ENCODE measurements at places on chromosomes 16 and 17.

- DNase-seq: no peak
Measured at GRCh38 chr16:49503256-49504022, 129.8 kb downstream of the C16orf78 start.

GRCh38 chr17:13256545-13256944 is 238.7 kb upstream of the ELAC2 start:
- DNase-seq: no peak

DNA sequence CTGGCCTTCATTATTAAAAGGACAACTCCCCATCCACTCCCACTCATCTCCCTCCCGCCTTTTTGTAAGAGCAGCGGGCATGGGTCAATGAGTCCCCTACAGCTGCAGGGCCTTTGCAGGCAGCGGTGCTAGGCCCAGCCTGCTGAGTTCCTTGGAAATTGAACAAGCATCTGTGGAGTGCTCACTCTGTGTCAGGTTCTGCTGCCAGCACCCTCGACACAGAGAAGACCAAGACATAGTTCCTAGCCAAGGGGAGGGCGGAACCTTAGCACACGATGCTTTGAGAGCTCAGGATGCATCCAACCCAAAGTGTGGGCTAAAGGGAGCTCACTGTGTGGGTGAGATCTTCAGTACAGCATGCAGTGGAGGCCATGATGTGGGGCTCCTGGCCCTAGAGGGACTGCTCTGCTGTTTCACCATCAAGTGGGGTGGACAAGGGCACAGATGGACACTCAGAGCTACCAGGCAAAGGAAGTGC is 27.6 kb downstream of the RMI2 start:
- no peak for DNase-seq

DNA sequence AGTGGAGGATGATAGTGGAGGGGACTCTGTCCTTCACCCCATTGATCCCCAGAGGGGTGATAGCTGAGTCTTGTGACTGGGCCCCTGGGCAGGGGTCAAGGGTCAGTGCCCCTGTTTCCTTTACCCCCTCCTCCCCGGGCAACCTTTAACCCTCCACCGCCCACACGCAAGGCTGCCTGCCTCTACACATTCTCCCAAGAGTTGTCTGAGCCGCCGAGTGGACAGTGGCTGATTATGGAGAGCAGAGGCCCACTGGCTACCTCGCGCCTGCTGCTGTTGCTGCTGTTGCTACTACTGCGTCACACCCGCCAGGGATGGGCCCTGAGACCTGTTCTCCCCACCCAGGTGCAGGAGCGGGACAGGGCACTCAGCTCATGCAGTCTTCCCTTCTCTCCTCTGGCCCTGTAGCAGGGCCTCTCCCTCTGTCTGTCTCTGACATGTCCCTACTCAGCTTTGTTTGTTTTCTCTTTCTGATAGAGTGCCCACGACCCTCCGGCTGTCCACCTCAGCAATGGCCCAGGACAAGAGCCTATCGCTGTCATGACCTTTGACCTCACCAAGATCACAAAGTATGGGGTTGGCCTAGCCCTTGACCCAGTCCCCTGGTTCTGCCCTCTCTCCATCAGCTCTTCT is at the start of gene SHBG:
Gene SHBG (plus strand): TSS at position 197 of the 633 bp plus-strand sequence. CDS start 38 bp downstream, at position 235.
- no peak for DNase-seq

- no peak for DNase-seq
Measured at GRCh38 chr16:4684763-4685162, 8.6 kb upstream of the NUDT16L1 start.

DNA sequence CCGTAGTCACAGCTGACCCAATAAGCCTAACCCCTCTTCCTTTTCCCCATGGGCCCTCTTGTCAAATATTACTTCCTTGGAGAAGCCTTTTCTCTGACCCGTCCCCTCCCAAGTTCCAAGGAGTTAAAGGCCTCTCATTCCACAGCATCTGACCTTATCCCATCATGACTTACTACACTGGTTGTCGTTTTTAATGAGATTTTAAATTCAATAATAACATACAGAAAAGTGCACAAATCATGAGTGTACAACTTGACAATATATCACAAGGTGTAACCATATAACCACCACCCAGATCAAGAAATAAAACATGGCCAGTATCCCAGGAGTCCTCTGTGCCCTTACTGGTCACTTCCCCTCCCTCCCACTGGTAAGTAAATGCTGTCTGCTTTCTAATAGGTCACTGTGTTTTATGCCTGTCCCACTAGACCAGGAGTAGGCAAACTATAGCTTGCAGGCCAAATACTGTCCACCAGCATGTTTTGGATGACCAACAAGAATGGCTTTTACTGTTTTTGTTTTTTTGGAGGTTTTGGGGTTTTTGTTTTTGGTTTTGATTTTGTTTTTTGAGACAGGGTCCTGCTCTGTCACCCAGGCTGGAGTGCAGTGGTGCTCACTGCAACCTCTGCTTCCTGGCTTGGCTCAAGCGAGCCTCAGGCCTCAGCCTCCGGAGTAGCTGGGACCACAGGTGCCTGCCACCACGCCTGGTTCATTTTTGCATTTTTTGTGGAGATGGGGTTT is 1.2 kb upstream of the FDXR start:
- no peak for DNase-seq

DNA sequence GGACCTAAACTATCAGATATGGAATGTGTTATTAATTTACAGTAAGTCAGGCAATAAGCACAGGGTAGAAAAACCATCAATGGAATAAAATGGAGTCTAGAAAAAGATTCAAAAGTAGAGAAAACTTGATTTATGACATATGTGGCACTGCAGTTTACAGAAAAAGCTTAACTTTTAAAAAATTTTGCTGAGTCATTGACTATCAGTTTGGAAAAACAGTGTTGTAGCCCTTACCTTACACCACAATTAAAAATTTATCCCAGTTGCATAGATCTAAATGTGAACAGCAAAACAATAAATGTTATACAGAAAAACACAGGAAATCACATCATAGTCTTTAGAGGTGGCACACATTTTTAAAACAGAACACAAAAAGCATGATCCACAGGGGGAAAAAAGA is 108.5 kb downstream of the USP22 start:
- no peak for DNase-seq

DNA sequence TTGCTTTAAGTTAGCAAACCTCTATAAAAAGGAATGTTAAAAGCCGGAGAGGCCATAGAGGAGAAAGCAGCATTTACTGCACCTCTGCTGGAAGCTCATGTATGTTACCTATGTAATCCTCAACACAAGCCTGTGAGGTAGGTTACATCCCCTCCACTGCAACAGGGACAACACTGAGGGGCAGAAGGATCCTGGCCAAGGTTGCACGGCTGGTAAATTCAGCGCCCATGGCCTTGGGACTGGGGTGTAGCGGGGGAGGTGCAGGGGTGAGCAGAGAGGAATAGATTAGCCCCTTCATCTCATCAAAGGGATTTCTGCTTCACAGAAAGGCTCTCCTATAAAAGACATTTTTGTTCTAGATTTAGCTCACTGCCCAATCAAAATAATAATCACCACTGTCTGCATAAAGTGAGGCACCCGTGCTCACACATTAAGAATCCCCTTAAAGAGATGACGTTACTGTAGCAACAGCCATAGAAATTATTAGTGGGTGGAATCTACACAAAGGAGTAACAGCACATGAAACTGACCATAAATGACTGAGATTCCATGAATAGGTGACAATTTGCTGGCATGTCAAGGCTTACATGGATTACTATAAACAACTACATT is 3.3 kb downstream of the ZCCHC14 start:
- no peak for DNase-seq

DNA sequence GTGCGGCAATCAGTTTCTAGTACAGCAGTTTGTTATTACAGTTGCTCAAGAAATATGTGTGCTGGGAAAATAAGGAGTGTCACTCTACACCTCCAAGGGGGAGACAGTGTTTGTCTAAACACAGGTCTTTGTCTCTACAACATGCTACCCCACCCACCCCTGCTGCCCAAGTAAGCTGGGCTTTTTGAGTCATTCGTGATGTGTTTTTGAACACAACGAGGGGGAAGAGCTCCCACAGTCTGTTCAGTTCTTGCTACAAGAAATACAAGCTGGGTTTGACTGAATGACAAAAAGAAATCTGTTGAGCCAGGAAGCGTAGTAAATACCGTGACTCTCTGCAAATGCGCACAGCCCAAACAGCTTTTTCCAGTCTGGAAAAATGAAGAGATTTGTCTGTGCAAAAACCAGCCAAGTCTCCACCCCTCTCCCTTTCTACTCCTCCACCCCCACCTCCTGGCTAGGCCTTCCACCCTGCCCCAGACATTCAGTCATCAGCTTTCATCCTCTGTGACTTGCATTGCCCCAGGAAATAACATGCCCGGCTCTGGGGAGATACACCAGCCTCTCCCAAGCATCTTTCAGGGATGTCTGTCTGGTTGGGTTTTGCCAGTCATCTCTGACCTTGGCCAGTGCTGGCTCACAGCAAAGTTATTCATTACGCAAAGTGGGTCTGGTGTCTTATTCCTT is 25.7 kb downstream of the CHD9 start:
- DNase-seq: no peak

DNA sequence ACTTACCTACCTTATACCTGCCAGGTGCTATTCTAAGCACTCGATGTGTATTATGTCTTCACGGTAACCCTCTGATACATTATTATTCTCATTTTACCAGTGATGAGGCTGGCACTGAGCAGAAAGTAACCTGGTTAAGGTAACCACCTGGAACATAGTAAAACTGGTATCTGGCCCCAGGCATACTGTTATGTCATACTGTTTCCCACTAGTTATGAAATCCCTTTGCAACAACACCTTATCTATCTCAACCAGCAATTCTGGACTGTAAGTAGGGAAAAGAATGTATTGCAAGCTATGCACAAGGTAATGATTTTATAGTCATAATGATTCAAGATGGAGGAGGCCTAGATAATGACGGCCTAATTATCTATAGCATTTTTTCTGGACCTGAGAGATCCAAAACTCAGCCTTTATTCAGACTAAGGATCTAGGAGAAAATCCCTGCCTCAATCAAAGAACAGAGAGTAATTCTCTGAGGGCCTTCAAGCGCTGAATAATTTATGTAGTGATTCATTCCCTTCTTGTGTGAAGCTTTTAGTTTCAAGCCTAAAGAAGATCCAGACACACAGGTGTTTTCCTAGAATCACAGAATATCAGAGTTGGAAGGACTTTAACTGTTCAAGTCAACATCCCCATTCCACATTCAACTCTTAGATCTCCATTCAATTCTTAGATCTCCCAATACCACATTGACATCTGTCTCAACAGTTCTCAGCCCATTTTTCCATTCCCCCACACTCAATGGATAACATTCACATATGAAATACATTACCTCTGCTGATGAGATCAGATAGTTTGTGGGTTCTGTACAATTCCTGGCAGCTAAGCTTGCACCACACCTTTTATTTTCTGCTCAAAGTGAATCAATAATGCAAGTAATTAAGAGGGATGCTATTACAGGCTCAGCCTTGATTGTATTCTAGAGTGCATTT is 14.9 kb upstream of the MMD start:
- no peak for DNase-seq

DNA sequence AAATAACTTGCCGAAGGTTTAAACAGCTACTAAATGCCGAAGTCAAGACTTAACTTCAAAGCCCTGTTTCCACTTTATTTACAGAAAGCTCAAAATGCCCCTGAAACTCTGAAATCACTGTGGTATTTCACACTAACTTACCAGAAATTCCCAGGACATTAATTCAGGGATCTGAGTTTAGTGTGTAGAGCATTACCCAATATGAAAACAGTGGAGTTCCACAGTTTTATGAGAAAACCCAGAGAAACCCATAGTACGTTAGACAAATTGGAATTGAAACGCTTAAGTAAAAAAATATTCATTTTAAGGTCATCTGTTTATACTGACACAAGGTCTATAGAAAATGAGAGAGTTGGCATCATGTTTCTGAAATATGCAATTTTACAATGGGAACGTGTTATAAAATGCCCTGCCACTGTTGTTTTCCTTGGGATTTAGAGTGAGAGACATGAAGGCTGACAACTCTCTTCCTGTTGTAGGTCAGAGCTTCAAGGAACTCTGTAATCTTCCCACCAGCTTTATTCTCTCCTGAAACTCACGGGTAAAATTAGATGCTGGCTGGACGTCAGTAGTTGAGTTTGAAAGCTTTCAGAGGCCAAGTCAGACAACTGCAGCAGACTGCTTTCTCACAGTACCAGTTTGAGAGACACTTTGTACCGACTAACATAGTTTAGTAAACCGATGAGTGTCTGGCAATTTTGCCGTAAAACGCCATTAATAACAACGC is 139.4 kb upstream of the TBX2 start:
- DNase-seq: no peak

GRCh38 chr17:36943250-36944191 is 5.2 kb upstream of the AATF start:
- no peak for DNase-seq

- DNase-seq: no peak
Measured at GRCh38 chr17:72724267-72724666, 368.2 kb downstream of the SLC39A11 start.

DNA sequence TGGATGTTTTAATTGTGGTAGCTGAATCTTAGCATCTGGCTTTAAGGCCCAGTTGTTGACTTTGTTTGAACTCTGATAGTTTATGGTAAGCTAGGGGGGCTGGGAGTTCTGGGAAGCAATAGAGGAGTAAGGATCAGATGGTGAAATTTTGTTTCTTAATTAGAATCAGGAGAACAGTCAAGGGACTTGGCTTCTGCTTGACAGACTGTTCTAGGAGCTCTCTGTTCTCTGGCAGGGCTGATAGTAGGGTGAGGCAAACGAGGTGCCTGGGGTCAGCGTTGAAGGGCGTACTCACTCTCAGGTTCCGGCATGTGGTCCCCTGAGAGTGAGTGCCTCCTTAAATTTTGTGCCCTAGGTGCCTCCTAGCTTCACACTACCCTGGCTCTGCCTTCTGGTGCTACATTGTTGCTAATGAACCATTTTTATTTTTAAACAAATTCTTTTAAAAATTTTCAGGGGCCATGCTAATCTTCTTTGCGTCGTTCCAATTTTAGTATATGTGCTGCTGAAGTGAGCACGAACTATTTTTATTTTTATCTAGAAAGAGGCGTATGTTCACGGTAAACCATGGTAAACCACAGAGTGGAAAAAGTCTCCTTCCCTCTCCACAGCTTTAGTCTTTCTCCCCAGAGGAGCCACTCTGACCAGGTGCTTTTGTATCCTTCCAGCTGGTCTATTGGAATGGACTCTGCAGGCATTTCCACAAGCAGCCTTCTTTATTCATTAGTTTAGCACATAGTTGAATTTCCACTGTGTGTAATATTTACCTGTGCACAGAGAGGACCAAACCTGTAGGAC is 19.7 kb downstream of the SLC7A6 start:
- DNase-seq: no peak
